Melanocyte of skin (primary cell): ENCODE measurements at places on chromosomes 6 and 20. TPM values are rescaled to one million over a fixed set of nuclear protein-coding genes. Genes with fewer than 3 reads are reported as not detected.

The SLC32A1 gene
- not detected in 2 replicates for total RNA-seq

The OPRM1 gene
- not detected in 2 replicates for total RNA-seq

The SPATS1 gene
- 0.31 TPM in 1 of 2 replicates, not detected in the other for total RNA-seq

The POPDC3 gene
- total RNA-seq, result 48.0 and 67.4 TPM in 2 replicates

The HUS1B gene
- 1.00 and 1.1 TPM in 2 replicates for total RNA-seq

The ARFRP1 gene
- 20.0 and 22.5 TPM in 2 replicates for total RNA-seq

The BCLAF1 gene
- total RNA-seq, result 114 and 150 TPM in 2 replicates

The CCN6 gene
- not detected in 2 replicates for total RNA-seq

The CNBD2 gene
- 3.4 and 3.6 TPM in 2 replicates for total RNA-seq

The PRRC2A gene
- 68.5 and 75.2 TPM in 2 replicates for total RNA-seq

The ANKRD66 gene
- not detected in 2 replicates for total RNA-seq

The KIZ gene
- 5.3 and 6.2 TPM in 2 replicates for total RNA-seq

The SLC52A3 gene
- total RNA-seq, result 0.33 and 0.46 TPM in 2 replicates

The LAMP5 gene
- not detected in 2 replicates for total RNA-seq

The CCM2L gene
- not detected in 2 replicates for total RNA-seq
